CD4-positive, alpha-beta memory T cell (primary cell): ENCODE measurements at places on chromosomes 3 and 15. TPM values are rescaled to one million over a fixed set of nuclear protein-coding genes. Genes with fewer than 3 reads are reported as not detected.

DNA sequence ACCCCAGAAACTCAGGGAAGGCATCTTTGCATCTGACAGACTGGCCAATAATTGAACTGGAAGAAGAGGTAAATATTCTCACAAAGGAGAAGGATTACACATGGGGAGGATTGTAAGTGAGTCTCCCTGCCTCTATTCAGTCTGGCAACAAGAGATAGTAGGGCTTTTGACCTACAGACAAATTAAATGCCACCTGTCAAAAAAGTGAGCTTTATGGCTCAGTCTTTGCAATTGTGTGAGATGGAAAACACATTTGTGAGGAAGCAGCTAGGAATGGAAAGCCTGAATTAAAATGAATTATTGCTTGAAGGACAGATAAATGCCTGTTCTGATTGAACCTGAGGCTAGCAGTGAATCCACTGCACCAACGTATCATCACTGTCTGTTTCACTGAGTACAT lies 173.3 kb upstream of the GOLIM4 start:
- no peak for DNase-seq

DNA sequence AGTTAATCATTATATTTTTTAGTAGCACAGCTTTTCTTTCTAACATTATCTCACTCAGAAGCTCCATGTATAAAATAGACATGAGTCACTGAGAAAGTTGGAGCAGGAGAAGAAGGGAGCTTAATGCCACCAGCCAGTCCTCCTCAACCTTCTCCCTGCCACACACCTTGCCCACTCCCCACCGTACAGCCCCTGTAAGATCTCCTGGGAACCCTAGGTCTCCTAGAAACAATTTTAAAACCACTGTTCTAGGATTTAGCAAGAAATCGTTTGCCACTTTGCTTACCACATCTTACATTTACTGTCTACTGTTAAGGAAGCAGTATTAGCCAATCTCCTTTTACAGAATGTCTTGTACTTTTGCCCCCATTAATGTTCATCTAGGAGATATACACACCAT lies 170.1 kb upstream of the SNTN start:
- no peak for DNase-seq

DNA sequence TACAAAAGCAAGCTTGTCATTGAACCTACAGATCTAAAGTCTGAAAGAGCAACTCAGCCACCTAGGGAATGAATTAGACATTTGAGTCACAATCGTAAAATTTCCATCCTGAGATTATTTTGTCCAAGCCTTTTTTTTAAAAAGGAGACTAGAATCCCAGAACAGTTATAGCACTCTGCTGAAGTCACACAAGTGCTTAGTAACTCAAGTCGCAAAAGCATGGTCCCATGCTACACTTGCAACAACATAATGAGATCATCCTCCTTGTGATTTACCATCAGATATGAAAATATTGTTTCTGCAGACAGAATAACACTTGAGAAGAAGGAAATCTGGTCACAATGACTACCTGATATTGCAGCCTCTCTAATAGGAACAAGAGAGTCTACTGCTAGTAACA lies 106.7 kb downstream of the ZIC4 start:
- DNase-seq, result no peak

GRCh38 chr3:196641333-196642054 lies 2.0 kb downstream of the NRROS start:
- no peak for DNase-seq

- DNase-seq, result no peak
These were observed 15.5 kb downstream of the RABL3 start for GRCh38 chr3:120726791-120727190.

DNA sequence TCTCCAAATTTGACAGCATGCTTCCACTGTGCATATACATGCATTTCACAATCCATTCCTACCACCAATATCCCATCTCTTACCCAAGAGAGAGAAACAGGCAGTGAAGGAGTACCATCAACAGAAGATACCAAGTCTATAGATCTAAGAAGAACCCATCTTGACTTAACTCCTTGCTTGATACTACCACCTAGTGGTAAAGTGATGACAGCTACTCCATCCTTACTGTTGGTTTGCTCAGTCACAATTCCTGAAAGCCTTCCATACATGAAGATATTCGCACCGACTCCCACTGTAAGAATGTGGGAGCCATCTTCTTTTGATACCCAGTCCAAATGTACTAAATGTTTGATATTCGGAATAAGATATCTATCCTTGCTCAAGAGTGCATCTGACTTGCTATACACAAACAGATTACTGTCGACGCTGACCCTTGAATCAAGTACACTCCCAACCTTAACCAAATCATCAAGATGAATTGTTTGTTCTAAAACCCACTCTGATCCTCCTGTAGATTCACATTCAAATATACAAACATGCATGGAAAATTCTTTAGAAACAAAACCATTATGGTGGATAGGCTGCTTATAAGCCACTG lies 123.1 kb downstream of the DMXL2 start:
- no peak for DNase-seq

DNA sequence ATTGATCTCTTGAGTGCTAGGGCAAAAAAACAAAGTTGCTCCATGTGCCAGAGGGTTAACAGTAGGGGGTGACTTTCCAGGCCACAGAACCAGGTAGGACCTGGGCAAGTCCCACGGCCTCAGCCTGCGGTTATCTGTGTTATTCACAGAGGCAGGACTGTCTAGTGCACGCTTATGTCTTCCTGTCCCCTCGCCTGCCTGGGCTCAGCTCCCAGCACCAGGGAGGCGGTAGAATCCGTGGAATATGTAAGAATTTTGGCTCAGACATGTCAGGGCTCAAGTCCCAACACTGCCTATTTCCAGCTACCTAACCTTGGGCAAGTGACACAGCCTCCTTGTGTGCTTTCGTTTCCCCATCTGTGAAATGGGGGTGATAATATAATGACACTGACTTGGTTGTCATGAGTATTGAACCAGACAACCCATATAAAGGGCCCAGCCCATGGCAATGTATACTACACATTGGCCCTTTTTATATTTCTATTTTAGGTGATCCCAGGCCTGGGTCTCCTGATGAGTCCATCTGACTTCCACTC lies 44.3 kb upstream of the FLNB start:
- no peak for DNase-seq

DNA sequence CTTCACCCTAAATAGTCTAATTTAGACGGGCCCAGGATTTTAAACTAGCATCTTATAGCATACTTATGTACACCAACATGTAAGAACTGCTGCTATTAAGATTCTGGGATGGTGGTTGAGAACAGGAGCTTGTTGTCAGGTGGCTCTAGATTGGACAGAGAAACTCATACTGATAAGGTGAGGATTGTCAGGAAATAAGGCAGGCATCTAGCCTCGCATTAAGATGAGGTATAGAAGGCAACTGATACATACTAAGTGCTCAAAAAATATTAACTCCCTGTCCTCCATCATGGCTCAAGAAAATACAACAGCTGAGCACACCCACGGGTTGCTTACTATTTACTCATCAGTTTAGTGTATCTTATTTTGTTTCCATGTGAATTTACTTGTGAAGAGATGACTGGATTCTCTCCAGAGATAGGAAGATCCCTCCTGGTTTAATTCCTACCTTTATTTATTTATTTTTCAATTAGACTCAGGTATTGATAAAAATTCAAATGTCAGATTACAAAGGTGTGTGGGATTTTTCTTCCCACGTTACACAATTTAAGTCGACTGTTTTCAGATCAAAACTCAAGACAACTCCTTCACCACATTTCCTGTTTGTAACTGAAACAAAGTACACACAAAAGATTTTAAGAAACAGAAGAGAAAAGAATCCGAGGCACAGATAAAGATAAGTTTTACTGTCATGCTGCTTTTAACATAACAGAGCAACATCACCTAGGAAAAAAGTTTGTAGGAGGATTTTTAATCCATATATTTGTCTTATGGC lies at the start of gene TRAT1:
Gene TRAT1, plus strand, starts transcription at position 664 of the 775 bp plus-strand sequence. CDS start 142 bp downstream, outside the sequence.
- DNase-seq, result no peak

- DNase-seq, result no peak
These were observed 925.1 kb upstream of the NR2F2 start for GRCh38 chr15:95405447-95405846.

GRCh38 chr3:7254251-7254650 lies 393.3 kb downstream of the GRM7 start:
- no peak for DNase-seq

GRCh38 chr15:88476635-88477060 lies 9.1 kb downstream of the MRPS11 start:
- DNase-seq, result peak; percentile 28

GRCh38 chr3:129205109-129205832 lies 21.6 kb upstream of the CNBP start:
- DNase-seq, result no peak

DNA sequence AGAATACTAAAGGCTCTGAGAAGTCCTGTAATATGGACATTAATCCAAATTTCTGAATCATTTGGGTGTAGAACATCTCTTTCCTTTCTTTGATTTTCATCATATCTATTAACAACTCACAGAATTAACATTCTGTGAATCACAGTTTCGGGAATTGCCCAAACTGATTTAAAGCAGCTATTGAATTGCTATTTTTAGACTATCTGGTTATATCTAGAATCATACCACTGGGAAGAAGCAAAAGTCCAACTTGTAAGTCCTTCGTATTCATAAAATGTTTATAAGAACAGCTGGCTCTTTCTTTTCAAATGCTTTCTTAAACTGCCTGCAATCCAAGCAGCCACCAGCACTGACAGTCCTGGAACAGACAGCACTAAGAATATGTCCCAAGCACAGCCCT lies 733.0 kb downstream of the NTRK3 start:
- no peak for DNase-seq

- no peak for DNase-seq
These were observed 29.6 kb downstream of the SFMBT1 start for GRCh38 chr3:53016236-53016635.

- DNase-seq, result no peak
These were observed 168.3 kb upstream of the TLE3 start for GRCh38 chr15:70265986-70266385.

- no peak for DNase-seq
These were observed 640.4 kb upstream of the ARPP21 start for GRCh38 chr3:34998902-34999301.

GRCh38 chr3:122580470-122580869 lies 3.0 kb downstream of the PARP15 start:
- no peak for DNase-seq

GRCh38 chr15:58988006-58988785 lies 733 bp downstream of the RNF111 start:
- peak; percentile 45 for DNase-seq

DNA sequence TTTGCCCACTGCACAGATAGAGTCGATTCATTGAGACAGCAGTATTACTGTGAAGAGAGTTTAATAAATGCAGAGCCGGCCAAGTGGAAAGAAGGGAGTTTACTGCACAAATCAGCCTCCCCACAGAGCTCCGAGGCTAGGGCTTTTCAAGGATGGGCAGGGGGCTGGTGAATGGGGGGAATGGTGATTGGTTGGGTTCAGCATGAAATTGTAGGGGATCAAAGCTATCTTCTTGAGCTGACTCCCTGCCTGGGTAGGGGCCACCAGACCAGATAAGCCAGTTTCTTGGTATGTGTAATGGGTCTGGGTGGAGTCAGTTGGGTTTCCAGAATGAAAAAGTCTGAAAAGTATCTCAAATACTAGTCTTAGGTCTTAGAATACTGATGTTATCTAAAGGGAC lies 66.6 kb downstream of the SYNPR start:
- no peak for DNase-seq

GRCh38 chr3:154852515-154852914 lies 227.6 kb upstream of the MME start:
- no peak for DNase-seq

- no peak for DNase-seq
These were observed 1.4 kb downstream of the VHL start for GRCh38 chr3:10142707-10143560.

DNA sequence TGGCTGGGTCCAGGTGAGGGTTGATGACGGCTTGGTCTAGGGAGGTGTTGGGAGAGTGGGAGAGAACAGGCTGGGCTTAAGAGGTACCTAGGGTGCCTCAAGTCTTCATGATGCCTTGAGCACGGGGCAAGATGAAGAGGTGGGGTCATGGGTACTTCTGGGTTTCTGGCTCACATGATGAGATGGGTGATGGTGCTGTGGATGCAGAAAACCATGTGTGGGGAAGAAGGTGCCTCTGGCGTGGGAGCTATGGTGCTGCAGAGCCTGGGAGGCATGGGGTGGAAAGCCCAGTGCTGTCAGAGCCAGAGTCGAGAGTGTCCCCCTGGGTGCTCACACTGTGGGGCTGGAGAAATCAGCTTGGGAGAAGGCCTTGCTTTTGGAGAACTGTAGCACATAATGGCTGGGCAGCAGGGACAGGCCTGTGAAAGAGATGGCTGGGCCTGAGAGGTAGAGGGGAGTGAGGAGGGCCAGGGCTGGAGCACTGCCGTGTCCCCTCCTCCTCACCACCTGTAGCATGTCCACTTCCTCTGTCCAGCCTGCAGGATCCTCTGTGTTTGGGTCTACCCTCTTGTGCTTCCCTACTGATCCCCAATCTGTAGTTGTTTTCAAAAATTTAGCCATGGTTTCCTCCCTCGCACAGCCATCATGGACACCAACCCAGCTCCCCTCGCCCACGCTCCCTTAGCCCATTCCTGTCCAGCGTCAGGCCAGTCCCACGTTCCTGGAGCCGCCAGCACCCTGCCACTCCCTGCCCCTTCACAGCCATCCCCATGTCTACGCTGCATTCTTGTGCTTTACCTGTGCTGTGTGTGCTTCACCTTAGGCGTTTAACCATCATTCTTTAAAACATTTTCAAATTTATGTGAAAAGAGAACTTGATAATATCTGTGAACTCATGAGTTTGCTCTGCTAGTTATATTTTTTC lies 132.0 kb downstream of the EEFSEC start:
- no peak for DNase-seq

GRCh38 chr15:70053001-70053715 lies 44.6 kb downstream of the TLE3 start:
- DNase-seq, result no peak

GRCh38 chr15:93452537-93453211 lies 363.7 kb upstream of the RGMA start:
- no peak for DNase-seq

TRIM71 gene
- total RNA-seq, result not detected

PDCD10 gene
- total RNA-seq, result 43.8 TPM

POPDC2 gene
- total RNA-seq, result 7.4 TPM

HRH1 gene
- 0.81 TPM for total RNA-seq

DLL4 gene
- not detected for total RNA-seq

SELENOK gene
- 50.7 TPM for total RNA-seq

GABPB1 gene
- 15.1 TPM for total RNA-seq

AGBL1 gene
- total RNA-seq, result not detected

LRRC2 gene
- total RNA-seq, result 0.50 TPM

PRKAR2A gene
- total RNA-seq, result 41.7 TPM
